ENCODE measurements at places on chromosomes 7 and 10.

DNA sequence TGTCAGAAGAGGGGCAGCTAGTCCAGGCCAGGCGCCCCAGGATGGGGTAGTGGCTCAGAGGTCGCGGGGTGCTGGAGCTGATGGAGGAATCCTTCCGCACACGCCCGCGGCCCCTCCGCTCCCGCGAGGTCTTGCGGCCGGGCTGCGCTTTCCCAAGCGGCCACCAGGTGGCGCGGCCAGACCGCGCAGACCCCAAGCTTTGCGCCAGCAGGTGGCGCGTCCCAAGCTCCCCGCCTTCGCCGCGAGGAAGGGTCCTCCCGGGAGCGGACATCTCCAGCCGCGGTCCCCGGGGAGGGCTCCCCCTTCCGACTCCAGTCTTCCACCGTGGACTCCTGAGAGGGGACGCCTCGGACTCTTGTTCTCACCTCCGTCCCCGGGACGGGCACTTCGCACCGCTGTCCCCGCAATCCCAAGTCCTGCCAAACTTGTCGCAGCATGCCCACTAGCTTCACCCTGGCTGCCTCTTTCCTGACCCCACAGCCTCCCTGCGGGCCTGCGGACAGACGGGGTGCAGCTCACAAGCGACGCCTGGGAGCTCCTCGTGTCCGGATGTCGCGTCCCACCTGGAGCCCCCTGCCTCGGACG, 19.4 kb downstream of the KCNK18 start:
- DNase-seq = peak; percentile 82

DNA sequence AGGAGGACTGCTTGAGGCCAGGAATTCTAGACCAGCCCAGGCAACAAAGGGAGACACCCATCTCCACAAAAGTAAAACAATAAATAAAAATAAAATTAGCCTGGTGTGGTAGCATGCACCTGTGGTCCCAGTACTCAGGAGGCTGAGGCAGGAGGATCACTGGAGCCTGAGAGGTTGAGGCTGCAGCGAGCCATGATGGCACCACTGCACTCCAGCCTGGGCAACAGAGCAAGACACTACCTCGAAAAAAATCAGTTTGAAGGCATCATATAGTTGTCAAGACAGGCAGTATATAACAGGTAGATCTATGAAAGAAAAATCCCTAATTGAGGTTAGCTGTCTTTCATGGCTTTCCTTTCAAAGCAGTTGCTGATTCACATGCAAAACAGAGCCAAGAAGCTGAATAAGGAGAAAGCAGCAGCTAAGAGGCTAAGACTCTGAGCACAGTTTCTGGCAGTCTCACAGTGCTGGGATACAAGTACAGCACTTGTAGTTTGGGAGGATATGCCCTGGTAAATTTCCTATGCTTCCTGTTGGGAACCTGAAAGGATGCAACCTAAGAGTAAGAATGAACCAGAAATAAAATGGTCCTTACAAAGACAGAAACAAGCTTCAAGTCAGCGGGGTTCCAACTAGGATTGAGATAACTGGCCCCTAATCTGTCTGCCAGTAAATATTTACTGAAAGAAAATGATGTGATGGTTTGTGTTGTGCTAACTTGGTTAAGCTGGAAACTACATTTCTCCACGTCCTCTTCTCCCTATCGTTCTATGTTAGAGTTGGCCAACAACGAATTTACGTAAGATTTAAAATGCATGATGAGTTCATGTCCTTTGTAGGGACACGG, 368.5 kb upstream of the HPS1 start:
- no peak for DNase-seq

DNA sequence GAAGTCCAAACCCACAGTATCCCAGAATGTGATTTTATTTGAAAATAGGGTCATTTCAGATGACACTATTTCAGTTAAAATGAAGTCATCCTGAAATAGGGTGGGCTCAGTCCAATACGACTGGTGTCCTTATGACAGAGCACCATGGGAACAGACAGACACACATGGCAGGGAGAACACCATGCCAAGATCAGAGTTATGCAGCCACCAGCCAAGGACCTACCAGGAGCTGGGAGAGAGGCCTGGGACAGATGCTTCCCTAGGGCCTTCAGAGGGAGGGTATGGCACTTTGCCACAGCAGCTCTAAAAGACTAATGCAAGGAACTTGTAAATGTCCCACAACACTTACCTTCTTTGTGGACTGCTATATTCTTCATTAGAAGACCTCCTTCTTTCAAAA, 226.5 kb downstream of the NEBL start:
- no peak for DNase-seq

GRCh38 chr10:62992145-62992721, 140.9 kb upstream of the NRBF2 start:
- DNase-seq = no peak

DNA sequence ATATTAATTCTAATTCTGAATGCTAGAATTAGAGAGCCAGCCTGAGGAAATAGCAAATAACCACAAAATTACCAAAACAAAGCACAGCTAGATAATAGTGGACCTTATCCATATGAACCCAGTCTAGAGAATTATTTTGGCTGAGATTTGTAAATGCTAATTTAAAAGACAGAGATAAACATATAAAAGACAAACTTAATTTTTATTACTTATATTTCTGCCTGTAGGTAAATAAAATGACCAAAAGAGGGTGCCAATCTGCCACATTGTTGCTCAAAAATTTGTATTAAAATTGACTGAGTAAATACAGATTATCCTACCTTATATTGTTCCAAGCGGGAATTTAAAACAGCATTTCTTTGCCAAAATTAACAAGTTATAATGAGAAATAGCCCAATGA, 20.2 kb downstream of the RTKN2 start:
- no peak for DNase-seq

GRCh38 chr10:93673791-93674190, 28.6 kb downstream of the FRA10AC1 start:
- no peak for DNase-seq

DNA sequence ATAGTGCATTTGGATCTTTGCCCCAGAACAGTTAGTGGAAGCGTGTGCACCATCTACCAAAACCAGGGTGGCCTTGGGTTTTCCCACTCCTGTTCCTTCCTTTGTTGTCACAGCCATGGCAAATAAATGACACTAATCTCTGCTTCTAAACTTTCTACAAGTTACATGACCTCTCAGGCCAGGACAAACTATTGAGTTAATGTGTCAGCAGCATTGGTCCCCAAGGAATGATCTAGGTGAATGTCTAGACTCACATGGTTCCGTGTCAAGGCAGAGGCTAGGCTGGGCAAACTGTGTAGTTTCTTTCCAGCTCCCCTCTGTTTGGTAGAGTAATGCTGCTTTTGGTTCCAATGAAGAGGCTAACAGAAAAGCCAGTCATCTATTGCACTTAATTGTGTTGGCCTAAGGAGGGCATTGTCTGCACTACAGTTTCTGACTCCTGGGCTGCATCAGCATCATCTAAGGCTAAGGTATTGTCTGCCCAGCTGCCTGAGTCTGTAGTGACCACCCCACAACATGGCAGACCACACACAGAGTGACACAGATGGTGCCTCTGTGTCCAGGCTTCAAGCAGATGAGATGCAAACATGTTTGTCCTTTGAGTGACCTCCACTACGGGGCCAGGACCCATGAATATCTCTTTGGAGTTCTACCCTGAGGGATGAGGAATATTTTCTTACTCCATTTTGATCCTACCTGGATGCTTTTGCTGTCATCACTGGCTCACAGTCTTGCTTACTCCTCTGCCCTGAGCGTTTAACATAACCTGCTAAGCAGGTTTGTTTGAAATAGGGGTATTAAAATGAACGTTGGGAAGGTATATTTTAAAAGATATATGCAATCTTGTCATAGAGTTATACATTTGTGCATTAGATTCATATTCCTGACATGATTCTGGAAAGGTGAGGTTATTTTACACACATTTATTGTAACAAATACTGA, 1.7 kb downstream of the CYP3A4 start:
- DNase-seq = no peak

DNA sequence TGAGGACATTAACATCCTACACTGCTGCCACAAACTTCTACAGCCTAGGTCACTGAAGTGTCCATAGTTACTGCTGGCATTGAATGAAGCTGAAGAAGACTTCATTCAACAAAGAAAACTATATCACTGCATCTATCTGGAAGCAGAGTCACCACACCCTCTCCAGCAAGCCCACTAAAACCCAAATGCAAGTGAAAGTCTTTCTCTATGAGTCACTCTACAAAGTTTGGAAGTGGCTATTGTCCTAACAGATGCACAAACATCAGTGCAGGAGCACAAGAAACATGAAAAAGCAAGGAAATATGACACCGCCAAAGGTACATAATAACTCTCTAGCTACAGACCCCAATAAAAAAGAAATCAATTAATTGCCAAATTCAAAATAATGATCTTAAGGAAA, 43.5 kb upstream of the CAMK2B start:
- no peak for DNase-seq

DNA sequence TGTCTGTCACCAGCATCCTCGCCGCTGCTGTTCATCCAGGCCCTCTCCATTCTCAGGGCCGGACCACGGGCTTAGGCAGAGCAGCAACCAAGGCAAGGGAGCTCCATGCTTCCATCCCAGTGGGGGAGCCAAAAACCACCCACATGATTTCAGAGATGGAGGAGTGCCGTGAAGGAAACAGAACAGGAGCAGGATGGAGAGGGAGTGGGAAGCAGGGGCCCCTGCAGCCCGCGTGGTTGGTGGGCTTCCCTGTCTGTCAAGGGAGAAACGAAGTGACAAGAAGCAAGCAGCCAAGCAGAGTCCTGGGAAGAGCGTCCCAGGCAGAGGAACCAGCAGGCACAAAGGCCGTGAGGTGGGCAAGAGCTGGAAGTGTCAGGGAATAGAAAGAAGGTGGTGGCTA, 95.7 kb downstream of the SLIT1 start:
- DNase-seq = no peak

DNA sequence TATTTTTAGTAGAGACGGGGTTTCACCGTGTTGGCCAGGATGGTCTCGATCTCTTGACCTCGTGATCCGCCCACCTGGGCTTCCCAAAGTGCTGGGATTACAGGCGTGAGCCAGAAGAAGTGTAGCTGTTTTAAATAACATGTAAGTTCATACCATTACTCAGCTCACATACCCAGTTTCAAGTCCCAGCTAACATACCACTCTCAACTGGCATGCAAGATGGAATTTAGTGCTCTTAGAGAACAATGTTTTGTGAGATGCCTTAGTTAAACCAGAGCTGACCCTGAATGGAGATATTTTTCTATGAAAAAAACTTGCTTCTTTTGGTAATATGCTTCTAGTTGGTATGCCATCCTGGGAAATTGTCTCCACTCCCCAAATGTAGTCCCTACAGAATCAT, 37.3 kb downstream of the HBP1 start:
- no peak for DNase-seq

- no peak for DNase-seq
Measured at GRCh38 chr10:100734295-100735086, 10.9 kb upstream of the PAX2 start.

GRCh38 chr7:115178835-115179234, 256.9 kb downstream of the MDFIC start:
- DNase-seq = no peak

- no peak for DNase-seq
Measured at GRCh38 chr7:73602721-73603651, 21.3 kb downstream of the MLXIPL start.

DNA sequence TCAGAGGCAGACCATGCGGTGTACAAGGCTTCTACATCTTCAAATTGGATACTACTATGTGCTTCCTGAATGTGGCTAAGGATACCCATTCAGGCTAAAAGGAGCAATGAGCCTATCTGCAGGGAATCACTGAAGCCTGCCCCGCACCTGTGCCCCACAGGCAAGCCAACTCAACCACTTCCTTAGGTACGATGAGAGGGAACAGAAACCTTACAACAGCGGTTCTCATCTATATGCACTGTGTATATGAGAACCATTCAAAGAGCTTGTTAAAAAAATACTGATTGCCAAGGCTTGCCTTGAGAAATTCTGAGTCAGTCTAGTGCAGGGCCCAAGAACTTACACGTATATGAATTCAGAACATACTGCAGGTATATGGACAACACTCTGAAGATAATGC, 679.6 kb downstream of the PARD3 start:
- DNase-seq = no peak

DNA sequence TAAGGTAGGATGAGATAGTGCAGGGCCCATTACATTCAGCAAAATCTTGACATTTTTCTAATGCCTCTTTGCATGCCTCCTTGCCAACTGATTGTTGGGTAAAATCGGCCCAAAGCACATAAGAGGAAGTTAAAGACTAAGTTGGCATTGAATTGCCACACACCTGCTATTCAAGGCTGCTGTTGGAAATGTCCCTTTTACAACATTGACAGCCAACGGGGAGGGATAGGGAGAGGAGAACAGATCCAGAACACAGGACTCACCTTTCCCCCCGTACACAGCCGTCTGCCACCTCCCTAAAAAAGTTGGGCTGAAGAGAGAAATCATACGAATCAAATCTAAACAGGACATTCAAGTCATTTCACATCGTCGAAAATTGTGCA, 695 bp downstream of the FAM237B start:
- no peak for DNase-seq

DNA sequence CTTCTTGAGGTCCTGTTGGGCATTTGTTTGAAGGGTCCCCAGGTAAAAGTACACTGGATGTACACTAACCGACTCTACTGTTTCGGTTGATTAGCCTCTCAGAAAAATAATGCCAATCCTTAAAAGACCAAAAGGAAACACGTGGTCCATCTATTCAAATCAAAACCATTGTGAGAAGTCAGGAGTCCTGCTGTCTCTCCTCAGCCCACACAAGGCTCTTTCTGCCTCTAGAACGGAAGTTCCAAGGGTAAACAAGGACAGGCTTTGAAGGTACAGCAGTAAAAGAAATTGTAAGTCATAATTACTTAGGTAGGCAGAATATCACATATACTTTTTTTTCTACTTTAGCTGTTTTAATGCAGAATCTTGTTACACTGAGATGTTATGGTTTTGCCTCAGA, 71.7 kb upstream of the TPK1 start:
- DNase-seq = no peak

DNA sequence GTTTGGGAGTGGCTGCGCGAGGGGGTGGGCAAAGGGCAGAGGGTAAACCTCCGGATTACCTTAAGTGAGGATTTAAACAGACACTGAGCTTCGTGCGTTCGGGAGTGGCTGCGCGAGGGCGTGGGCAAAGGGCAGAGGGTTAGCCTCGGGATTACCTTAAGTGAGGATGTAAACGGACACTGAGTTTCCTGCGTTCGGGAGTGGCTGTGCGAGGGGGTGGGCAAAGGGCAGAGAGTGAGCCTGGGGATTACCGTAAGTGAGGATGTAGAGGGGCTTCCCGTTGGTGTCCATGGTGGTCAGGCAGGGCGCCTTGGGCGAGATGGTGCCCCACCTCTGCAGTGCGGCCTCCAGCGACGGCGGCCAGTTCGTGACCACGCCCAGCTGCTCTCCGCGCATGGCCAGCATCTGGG, 275.8 kb downstream of the DIP2C start:
- no peak for DNase-seq

- no peak for DNase-seq
Measured at GRCh38 chr7:50667789-50668226, 102.6 kb upstream of the DDC start.

GRCh38 chr7:94223375-94224084, 171.2 kb upstream of the COL1A2 start:
- no peak for DNase-seq

DNA sequence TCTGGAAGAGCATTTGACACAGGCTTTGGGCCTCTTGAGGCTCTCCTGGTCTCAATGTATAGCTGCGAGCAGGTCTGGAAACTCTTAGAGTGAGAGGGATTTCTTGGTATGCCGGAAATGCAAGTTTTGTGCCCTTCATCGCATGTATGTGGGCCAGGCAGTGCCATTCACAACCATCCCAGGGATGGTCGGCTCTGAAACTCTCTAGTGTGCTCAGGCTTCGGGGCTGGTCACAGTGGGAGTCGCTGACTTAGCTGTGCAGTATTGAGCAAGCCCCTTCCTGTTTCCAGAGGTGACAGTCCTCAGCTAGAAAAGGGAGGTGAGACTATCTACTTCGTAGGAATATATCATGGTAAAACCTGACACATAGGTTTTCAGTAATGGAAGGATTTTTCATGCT, 2.0 kb upstream of the AOAH start:
- peak; percentile 58 for DNase-seq
